ENCODE measurements at places on chromosomes 5 and 9.

DNA sequence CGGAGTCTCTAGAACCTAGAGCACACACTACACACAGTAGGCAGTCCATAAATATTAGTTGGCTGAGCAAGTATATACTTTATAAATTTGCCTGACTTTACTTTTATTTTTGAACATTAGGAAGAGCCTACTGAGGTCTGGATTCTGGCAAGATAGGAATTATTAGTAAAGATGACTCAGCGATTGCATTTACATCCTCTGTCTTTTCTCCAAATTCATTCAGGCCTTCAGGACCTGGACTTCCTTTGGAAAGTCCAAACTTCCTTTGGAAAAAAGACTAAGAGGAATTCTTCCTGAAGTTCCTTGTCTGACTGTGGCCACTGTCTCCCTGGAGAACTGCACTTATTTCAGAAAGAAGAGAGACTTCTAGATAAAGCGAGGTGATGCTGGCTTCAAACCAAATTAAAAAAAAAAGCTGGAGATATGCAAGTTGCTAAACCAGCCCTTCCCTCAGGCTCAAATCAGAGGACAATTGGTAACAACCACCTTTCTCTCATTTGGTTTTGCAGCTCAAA is 251.3 kb downstream of the GAS1 start:
- DNase-seq = no peak

DNA sequence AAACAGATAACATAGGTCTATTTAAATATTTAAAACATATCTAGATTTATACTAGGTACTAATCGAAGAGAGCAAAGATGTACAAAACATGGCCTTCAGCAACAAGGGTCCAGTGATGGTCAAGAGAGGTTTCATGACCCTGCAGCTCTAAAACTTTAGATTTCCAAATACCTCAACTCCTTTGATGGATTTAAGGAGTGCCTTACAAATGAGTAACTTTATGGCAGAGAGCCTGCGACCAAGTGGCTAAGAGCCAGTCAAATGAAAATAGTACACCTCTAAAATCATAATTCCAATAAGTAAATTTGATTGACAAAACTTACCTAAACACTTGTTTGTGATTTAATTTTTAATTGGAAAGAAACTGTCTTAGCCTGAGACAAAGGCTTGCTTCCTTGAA is 4.7 kb upstream of the SH3RF2 start:
- DNase-seq = no peak

DNA sequence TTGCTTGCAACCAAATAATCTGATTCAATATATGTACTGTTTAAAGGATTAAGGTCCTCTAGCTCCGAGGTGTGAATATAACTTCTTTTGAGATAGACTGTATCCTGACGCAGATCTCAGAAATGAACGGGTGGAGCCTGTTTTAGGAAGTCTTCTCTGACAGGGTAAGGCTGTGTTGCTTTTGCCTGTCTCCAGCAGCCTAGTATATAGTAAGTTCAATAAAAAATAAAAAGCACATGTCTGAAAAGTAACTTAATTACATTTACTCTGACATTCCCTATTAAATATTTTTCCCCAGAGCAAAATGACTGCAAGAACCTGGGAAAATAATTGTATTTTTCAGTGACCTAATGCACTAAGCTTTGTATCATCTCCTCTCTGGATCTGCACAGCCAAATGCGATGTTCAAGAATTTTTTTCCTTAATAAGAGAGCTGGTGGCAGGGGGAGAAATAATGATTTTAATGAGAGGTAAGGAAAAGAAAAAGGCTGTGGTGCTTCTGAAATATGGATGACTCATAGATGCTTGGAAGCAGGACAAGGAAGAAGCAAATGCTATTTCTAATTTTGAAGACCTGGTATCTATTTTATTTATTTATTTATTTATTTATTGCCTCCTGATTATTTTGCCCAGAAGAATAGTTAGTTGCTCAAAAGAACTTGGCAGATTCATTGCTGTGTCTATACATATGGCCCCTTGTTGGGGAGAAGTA is 7.3 kb downstream of the PPP3R2 start:
- no peak for DNase-seq

DNA sequence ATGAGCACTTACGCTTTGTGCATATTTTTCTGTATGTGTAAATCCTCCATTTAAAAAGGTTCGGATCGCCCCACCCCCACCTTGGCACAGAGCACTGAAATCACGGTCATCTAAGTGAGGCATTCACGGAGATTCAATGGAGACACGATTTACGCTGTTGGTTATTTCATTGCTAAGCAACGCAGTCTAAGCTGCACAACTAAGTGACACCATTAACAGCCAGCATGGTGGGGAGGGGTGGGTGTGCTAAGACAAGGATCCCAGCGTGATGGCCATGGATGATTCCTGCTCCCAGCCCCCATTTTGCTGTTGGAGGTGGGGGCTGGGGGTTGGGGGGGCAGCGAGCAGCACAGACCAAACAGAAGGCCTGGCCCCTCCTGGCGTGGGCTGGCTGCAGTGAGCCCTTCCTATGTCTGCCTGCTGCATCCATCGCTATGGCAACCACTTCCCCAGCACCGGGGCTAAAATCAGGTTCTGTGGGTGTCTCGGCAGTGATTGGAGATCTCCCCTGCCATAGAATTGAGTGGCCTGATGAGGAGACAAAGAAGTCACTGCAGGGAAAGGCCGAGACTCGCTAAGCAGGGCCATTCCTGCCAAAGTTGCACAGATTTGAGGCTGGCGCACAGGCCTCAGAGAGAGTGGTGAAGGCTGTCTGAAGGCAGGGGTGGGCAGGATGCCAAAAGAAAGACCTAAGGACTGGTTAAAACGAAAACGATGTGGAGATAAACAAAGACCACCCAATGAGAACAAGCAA is 14.3 kb upstream of the MARCHF6 start:
- DNase-seq = peak; percentile 38

DNA sequence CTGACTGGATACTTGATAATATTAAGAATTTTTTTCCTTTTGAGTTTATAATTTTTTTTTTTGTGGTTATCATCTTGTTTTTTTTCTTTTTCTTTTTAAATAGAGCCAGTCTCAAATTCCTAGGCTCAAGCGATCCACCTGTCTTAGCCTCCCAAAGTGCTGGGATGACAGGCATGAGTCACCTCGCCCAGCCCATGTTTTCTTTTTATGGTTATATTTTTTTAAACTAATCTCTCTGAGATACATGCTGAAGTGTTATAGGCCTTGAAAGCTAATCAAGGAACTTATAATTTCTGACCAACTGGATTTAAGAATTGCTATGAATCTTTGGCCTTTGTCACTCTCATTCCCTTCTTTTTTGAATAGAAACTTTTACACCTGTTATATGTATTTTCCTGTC is 6.8 kb upstream of the AMACR start:
- no peak for DNase-seq

DNA sequence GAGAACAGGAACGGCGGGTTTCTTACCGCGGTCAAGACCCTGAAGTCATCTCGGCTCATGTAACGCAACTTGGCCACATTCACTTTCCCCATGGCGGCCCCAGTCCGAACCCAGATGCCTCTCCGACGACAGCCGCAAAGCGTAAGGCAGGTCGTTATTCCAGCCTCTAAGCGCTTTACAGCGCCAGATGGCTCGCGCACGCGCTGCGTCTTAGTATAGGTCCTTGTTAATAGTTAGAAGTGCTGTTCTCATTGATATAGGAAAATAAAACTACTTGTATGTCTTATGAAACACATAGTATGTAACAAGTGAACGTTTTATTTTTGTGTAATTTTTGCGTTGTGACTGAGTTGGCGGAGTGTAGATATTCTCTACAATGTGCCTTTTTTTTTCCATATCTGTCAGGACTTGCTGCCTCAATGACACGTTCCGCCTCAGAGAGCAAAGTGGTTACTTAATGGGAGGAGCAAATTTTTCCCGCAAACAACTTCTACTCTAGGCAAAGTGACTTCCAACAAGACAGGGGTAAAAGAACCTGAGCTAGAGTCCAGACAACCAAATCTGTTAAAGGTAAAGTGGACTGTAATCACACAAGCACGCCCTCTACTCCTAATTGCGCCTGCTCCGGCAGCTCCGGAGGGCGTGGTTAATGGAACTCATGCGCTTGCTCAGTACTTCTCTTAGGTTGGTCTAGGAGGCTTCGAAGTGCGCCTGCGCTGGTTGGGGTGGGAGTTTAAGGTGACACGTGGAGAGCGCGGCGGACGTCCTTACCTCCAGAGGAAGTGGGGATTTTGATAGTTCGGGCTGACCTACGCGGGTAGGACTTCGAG is at the start of gene RIOK2:
Gene RIOK2 (minus strand): TSS at position 148 of the 830 bp plus-strand sequence. CDS start 56 bp downstream, at position 92.
- peak; percentile 97 for DNase-seq

DNA sequence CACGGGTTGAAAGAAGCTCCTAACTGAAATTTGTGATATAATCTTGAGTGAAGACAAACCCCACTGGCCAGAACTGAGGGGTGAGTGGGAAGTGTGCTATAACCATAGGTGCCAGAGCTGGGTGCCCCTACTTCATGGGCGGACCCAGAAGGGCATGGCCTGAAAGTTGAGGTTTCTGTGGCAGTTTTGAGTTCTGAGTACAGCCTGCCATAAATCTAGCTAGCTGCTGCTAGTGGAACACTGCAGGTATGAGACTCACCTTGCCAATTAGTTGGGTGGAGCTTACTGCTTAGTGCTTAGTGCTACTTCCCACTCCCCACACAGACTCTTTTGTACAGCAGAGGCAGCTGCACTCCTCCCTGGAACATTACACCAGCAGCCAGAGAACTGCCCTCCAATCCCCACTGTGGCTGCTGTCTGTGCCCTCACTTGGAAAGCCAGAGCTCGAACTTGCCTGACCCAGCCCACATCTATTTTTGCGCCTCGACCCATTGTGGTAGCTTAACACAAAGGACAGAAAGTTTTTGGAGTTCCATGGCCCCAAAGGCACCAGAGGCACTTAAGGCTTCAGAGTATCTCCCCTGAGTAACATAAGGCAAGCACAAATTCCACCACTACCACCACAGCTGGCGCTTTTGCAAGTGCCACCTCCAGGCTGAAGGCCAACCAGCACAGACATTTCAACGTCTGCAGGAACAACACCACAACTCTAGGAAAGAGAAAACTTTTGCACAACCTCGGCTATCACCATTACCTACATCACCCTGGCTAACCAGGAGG is 27.1 kb upstream of the PTGER4 start:
- no peak for DNase-seq

- DNase-seq = no peak
Observed at GRCh38 chr5:2895196-2895595, 143.7 kb upstream of the IRX2 start.

- DNase-seq = no peak
Observed at GRCh38 chr5:14284392-14285148, 141.4 kb downstream of the TRIO start.

GRCh38 chr9:78592811-78593210 is 295.9 kb downstream of the PSAT1 start:
- no peak for DNase-seq

DNA sequence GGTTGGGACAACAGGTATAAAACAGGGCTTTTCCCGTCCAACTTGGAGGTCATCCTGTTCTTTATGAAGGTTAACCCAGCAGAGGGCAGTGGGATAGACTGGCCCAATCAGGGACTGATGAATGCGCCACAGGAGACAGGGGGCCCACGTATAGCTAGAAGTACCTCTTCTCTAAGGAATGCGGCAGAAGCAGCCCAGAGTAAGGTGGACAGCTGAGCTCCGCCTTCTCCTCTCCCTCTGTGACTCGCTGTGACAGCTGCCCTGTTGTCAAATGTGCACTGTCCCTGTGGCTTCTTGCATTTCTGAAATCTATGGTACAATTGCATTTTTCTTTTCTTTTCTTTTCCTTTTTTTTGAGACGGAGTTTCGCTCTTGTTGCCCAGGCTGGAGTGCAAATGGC is 306.6 kb downstream of the FBXL7 start:
- no peak for DNase-seq

DNA sequence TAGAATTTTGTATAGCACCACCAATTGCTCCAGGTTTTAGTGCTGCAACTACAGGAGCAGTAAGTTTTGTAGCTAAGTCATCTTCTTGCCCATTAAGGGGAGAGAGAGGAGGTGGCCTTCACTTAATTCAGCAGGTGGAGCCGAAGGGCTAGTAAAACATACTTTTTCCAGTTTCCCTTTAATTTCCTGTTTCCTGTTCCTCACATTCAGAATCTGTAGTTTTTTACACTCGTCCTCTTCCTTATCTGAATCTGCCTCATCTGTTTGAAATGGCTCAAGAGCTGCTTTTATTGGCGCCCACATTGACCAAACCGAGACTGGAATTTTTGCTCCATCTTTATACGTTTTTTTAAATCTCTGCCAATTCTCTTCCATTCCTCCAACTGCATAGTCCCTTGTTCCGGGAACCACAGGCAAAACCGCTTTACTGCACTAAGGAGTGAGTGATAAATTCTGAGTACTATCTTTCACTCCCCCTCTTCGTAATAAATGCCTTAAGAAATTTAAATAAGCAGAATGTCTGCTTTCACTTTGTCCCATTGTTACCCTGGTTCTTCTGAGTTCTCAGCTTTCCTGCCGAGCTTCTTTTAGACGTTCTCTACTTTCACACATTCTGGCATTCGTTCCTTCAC is 133.9 kb downstream of the DROSHA start:
- no peak for DNase-seq

DNA sequence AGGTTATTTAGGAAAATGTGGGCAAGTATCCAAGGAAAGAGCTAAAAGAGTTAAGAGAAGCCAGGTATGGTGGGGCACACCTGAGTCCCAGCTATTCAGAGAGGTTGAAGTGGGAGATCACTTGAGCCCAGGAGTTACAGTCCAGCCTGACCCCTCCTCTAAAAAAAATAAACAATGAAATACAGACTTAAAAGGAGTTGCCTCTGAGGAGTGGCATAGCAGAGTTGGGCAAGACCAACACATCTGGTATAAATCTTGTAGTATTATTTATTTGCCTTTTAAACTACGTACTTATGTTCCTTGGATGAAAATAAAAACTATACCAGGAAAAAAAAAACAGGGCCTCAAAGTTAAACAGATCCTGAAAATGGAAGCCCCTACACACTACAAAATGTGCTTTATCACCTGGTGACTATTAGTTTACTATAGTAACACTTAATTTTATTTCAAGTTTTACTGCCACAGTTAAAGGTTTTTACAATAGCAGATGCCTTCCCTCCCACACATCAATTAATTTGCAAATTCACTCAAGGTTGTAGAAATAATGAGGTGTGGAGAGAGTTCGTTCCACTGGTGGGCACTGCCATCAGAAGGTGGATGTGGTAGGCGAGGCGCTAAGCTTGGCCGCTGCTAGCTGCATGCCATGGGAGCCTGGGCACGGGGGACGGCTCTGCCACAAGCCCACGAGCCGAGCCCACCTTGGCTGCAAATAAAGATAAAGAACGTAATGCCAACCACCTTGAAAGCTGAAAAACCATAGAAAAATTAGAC is 48.0 kb downstream of the MED27 start:
- no peak for DNase-seq

GRCh38 chr9:19598722-19599121 is 189.9 kb downstream of the ACER2 start:
- DNase-seq = no peak

DNA sequence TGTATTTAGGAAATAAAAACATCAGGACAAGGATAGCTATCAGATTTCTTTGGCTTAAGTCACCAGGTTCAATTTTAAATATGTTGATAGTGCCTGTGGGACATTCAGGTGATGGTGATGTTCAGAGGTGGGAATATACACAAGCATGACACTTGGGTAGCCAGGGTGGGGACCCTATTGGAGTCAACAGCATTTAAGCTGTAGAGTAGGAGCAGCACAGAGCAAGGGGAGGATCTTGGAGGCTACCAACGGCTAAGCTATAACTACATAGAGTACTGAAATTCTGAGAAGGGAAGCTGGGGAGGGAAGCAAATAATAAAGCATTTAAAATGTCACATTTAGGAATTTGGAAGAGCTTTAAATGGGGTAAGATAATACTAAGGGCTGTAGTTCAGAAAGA is 177.7 kb downstream of the CPLANE1 start:
- no peak for DNase-seq

Data from hippocampal formation (tissue), 2 donors.